Skin of body (tissue), 3 donors: ENCODE measurements at places on chromosomes 6 and 20. TPM values are rescaled to one million over a fixed set of nuclear protein-coding genes. Genes with fewer than 3 reads are reported as not detected.

The KIF6 gene
- total RNA-seq = 0.79 TPM

The SRSF3 gene
- 147 TPM for total RNA-seq

The SCUBE3 gene
- total RNA-seq = 2.4 TPM

The CDK19 gene
- total RNA-seq = 22.4 TPM

DNA sequence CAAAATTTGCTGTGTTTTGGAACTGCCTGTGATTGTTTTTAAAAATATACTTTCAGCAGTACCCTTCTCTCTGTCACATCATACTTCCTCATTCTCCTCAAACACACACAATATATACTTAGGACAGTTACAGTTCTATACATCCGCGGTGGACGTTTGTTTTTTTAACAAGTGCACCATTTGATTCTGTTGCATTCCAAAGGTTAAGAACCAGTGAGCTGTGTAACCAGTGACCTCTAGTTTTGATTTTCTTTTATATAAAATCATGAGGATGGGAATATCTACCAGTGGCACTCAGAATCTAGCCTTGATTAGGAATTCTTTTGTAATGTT, 152.8 kb downstream of the CARMIL1 start:
- no peak for DNase-seq

GRCh38 chr6:45637611-45638257, 260.0 kb upstream of the SUPT3H start:
- DNase-seq = no peak

DNA sequence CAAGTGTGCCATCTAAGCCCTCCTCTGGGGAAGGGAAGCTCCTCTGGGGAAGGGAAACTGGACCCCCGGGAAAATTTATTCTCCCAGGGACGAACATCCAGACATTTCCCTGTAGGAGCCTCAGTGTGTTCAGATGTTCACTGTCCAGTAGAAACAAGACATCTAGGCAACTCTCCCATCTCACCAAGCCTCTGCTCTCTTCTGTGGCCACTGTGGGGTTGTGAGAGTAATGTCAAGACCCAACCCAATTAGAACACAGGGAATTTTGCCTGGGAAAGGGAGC, 3.6 kb upstream of the PTGIS start:
- DNase-seq = no peak
